CD4-positive, alpha-beta T cell treated with Interleukin-4 for 1 hour (primary cell): ENCODE measurements at places on chromosomes 3 and 15.

- no peak for DNase-seq
These were observed 62.4 kb downstream of the ZBTB20 start for GRCh38 chr3:115084686-115085085.

- no peak for DNase-seq
These were observed 110.9 kb upstream of the GALNT15 start for GRCh38 chr3:16063603-16064002.

DNA sequence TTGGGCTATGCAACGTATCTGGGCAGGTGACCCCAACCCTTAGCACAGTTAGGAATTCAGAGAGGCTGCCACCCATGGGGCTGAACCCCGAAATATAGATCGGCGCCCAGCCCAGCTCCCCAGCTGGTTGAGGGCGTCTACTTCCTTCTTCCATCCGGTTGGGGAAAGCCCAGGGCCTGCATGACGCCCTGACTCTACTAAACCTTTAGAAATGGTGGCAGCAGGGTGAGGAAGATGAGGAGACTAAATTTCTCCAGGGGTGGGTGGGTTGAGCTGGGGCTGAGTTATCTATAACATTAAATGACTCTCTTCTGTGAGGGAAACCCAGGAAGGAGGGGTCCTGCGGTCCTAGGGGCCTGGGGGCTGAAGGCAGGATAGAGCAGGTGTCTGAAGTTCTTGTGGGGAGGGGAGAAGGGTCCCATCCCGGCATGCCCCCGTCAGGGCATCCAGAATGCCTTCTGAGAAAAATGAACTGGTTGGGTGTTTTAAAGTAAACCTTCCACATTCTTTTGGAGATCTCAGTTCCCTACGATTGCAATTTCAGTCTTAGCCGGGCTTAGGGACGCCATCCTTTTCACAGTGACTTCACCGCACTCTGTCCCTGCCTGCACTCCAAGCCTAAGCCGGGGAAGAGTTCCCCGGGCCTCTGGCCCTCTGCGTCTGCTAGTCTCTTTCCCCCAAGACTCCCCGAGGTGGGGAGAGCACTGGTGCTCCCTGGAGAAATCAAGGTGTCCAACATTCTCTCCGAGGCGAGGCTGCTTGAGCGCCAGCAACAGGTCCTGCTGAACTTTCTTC, 28.5 kb downstream of the NR2F2 start:
- DNase-seq: no peak

GRCh38 chr3:127059072-127059471, 76.2 kb downstream of the PLXNA1 start:
- DNase-seq: no peak

DNA sequence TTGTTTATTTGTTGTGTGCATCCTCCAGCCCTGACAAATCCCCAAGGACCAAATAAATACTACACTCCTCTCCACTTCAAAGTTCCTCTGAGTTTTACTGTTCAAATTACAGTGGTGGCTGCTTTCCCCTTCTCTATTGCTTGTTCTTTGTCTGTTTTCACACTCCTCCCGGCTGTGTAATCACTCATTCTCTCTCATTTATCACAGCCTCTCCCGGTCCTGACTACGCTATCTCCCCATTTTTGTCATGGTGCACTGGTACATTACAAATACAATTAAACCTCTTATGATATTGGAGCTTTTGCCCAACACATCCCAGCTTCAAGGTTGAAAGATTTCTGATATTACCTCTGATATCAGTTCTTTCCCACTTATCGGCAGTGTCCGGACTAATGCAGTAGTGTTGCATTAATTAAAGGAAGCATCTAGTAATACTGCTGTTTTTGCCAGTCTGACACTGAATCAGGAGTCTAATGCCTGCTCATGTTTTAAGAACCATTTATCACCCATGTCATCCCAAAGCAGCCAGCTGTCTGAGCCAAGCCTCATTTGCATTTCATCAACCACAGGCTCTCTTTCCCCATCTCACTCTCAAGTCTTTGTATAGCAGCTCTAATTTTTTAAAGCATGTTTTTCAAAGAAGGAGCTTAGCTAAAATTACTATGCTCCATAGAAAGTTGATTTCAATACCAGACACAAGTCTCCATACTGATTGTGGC, 740.5 kb downstream of the ROBO2 start:
- no peak for DNase-seq

GRCh38 chr3:114307222-114307830, 13.5 kb downstream of the TIGIT start:
- DNase-seq: no peak

- DNase-seq: no peak
These were observed 27.9 kb downstream of the PLCL2 start for GRCh38 chr3:16912400-16913263.

- no peak for DNase-seq
These were observed 29.0 kb upstream of the TBC1D5 start for GRCh38 chr3:17771177-17772017.

DNA sequence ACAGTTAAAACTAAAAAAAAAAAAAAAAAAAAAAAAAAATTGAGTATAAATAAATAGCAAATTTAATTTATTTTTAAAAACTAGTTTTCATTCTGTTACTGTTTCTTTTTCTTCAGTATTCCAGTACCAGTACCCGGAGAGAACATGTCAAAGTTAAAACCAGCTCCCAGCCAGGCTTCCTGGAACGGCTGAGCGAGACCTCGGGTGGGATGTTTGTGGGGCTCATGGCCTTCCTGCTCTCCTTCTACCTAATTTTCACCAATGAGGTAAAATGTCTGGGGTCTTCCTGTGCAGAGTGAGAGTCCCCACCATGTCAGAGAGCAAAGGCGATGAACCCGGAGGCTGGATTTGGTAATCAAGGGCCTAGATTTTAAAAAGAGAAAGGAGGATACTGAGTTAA, 4.4 kb downstream of the TMEM43 start:
- DNase-seq: no peak
